Activated CD4-positive, alpha-beta T cell treated with anti-CD3 and anti-CD28 coated beads for 36 hours (primary cell): ENCODE measurements at places on chromosomes 11 and 22. TPM values are rescaled to one million over a fixed set of nuclear protein-coding genes. Genes with fewer than 3 reads are reported as not detected.

Gene CNIH2
- 1.3 TPM for total RNA-seq

Gene TMEM86A
- total RNA-seq, result 0.09 TPM

Gene C11orf54
- 13.8 TPM for total RNA-seq

Gene LRP4
- total RNA-seq, result 0.18 TPM

DNA sequence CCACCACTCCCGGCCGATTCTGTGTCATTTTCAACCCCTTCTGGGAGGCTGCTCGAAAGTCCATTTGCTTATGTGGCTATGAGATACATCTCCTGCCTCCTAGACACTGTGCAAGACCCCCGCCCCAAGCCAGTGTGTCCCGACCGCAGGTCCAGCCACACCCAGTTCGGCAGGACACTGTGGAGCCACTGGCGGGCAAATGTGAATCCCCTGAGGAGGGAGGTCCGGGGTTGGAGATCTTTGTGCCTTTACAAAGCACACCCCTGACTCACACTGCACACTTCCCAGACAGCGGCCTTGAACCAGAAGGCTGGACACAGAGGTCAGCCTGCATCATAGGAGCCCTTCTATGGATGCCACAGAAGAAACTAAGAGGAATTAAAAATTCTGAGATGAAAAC, 17.4 kb downstream of the FXYD6 start:
- DNase-seq, result no peak

- DNase-seq, result no peak
Measured at GRCh38 chr11:131690362-131690761, 319.9 kb downstream of the NTM start.

GRCh38 chr11:108393046-108393445, 74.3 kb downstream of the C11orf65 start:
- no peak for DNase-seq

- no peak for DNase-seq
Measured at GRCh38 chr11:6200975-6201374, 2.0 kb downstream of the OR52W1 start.

DNA sequence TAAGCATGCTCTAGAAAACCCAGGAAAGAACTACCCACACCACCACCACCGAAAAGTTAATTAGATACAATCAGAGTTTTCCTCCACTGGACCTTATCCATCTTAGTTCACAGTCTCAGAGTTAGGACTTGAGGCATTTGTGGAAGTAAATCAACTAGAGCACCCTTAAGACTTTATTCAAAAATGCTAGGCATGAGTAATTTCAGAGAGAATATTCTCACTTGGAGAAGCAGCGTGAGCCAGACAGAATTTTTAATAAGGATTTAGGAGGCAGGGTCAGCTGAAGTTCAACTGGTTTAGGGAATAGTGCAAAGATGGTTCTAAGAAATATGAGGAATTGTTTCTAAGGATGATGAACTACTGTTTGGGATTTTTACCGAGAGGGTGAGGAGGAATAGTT, 1.2 kb upstream of the OLFML1 start:
- DNase-seq, result no peak

GRCh38 chr11:35142481-35143075, 3.6 kb downstream of the CD44 start:
- DNase-seq, result peak; percentile 69

DNA sequence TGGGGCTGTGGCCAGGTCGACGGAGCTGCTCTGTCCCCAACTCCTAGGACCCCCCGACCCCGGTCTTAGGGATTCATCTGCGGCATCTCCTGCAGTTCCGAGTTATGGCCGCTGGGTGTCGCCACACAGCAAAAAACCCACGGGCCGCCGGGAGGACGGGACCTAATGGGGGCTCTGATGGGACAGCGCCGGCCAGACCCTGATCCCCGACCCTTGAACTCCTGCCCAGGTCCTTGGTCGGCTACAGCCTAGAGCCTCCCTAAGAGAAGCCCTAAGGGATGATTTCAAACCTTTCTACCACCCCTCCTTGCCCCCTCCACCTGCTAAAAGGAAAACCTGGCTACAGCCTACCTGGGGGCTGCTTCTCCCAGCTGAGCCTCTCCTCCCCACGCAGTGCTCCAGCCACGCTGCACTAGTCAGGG, 30.8 kb upstream of the LRRC10B start:
- DNase-seq, result peak; percentile 70

DNA sequence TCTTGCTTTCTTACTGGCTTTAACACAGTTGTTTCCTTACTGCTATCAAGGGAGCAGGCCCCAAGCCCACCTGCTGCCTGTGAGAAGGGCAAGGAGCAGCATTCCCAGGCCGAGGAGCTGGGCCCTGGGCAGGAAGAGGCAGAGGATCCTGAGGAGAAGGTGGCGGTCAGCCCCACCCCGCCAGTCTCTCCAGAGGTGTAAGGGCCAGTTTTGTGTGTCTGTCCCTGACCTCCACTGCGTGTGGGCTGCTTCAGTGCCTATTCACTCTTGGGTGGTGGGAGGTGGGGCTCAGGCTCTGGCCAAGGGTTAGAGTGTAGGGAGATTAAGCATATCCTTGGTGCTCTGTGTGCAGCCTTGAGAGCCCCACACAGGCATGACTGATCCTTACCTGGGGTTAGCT, 55.1 kb downstream of the CEP164 start:
- no peak for DNase-seq

GRCh38 chr11:3192511-3193372, 25.9 kb downstream of the MRGPRG start:
- DNase-seq, result no peak

- DNase-seq, result no peak
Measured at GRCh38 chr11:124722176-124722575, 17.6 kb upstream of the NRGN start.
